ENCODE measurements at places on chromosomes 4 and X.
A peak's percentile ranks its signal among the peaks of the same experiment; 100 is the strongest.

DNA sequence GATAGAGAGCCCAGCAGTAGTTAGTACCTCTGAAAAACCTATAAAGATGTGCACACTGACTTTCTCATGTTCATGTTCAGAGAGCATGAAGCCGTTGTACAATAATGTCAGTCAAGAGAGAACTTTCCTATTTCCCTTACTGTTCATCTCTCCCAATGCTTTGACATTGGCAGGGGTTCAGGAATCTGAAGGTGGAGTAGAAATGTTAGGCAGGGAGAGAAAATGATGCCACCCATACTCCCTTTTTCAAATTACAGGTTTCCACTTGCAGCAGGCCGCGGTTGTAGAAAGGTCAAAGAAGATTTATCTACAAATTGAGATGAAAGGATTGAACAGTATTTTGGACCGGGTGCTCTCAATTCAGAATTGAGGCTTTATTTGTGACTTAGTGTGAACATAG lies 84.3 kb downstream of the DCAF8L2 start:
- DNase-seq = no peak

DNA sequence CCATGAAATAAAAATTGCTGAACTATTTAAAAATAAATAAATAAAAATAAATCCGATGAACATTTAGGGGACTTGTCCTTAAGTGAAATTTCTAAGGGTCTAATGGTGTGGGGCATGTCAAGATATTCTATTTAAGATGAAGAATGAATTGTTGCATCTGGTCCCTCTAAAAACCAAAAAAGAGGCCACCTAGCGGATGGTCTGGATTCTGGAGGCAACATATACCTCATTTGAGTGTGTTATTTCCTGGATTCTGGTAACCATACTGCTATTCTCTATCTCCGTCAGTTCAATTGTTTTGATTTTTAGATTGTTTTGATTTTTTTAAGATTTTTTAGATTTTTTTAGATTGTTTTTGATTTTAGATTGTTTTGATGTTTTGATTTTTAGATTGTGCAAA lies 28.3 kb downstream of the AGTR2 start:
- no peak for DNase-seq

DNA sequence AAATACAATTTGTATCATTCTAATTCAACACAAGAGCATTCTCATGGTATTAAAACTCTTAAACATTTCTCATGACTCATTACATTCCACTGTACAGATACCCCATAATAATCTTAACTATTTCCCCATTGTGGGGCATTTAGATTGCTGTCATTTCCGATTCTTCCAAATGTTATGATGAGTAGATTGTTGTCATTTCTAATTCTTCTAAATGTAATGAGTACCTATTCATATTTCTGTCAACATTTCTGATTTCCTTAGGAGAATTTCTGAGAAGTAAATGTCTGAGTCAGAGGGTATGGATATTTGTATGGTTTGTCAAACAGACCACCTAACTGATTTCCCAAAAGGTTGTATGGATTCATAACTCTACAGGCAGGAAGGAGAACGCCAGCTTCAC lies 8.3 kb downstream of the S100G start:
- DNase-seq = no peak

- DNase-seq = no peak
Measured at GRCh38 chr4:126775485-126776106, 857.2 kb upstream of the INTU start.

DNA sequence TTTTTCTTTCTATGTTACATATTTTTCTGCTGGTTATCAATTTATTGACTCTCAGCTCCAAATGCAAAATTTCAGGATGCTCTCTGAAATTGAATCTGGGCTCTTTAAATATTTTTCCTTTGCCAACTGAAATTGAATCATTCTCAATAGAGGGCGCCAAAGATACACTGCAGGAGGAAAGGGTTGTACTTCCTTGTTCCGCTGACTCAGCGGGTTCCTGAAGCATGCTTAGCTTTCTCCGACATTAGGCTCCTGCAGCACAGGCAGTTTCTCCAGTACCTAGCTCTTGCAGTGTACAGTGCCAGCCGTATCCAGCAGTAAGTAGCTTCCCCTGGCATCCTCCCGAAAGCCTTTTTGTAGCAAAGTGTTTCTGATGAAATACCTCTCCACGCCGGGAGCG lies 28.8 kb upstream of the CFAP47 start:
- DNase-seq = peak; percentile 59

- peak; percentile 73 for DNase-seq
Measured at GRCh38 chr4:138494931-138495330, 252.8 kb upstream of the SLC7A11 start.

- DNase-seq = no peak
Measured at GRCh38 chr4:185941461-185941860, 127.5 kb upstream of the TLR3 start.

DNA sequence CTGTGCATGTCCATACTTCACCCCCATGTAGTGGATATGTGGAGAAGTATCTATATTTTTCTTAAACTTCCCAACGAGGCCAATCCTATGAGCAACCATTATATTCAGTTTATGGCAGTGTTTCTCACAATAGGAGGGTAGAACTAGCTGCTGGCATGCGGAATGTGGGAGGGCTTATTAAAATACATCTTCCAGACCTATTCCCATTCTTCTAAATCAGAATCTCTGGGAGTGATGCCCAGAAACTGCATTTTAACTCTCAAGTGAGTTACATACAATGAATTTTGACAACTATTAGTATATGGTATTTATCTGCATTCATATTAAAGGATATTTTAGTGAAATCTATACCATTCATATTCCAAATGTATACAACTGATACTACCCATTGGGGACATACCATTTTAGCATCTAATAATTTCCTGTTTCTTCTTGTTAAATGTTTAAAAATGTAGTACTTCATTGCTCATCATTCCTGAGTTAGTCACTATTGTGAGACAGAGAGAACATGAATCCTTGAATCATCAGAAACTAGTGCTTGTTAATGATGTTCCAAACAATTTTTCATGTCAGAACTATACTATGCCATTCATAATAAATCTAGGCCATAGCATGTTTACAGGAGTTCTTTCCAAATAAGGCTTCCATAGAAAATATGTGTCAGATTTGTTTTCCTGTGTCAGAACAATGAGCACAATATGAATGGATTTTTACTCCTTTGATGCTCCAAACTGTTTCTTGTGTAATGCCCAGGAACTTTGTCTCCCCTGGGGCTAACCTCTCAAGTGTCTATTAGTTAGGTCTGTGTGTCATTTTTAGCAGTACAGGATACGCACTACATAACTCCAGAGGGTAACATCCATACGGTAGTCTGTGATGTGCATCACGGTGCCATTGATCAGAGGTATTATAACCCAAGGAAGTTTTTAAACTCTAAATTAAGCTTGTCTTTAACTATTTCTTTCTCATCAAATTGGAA lies 198.8 kb upstream of the BMP3 start:
- no peak for DNase-seq

DNA sequence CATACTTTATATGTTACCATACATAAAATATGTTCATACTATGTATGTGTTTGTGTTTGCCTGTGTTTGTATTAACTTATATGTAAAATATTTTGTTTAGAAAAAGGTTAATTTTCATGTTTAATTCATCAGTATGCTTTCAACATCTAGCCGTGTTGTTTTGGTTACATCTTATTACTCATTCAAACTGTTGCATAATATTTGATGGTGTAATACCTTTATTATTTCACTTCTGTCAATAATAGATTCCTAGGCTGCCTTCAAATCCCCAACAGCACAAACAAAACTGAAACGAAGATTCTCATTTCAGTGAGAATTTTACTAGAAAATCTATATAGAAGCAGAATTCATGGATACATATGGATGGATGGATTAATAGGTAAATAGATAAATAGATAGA lies 462.3 kb upstream of the ADGRL3 start:
- DNase-seq = no peak

- DNase-seq = no peak
Measured at GRCh38 chrX:50771382-50771781, 42.6 kb downstream of the SHROOM4 start.

- DNase-seq = no peak
Measured at GRCh38 chr4:159090255-159090654, 12.6 kb upstream of the RAPGEF2 start.
